ENCODE measurements at places on chromosomes 11 and 22. TPM values are rescaled to one million over a fixed set of nuclear protein-coding genes. Genes with fewer than 3 reads are reported as not detected.

Gene TEX12
- not detected for total RNA-seq

Gene TREH
- total RNA-seq, result not detected

Gene ABCC8
- not detected for total RNA-seq

Gene CRYBA4
- not detected for total RNA-seq

Gene LGR4
- 33.4 TPM for total RNA-seq

Gene HTR3A
- not detected for total RNA-seq

Gene SAA4
- total RNA-seq, result not detected

Gene FAM118A
- 24.4 TPM for total RNA-seq

Gene MED17
- total RNA-seq, result 26.9 TPM

Gene GRAP2
- total RNA-seq, result not detected

Gene OR51B5
- 1.2 TPM for total RNA-seq

Gene SLC25A45
- 9.5 TPM for total RNA-seq

Gene THY1
- not detected for total RNA-seq

Gene GAB4
- total RNA-seq, result not detected

Gene ANO1
- 107 TPM for total RNA-seq

Gene CABP4
- 2.5 TPM for total RNA-seq

Gene TMEM126B
- total RNA-seq, result 32.6 TPM

Gene ADAMTS8
- not detected for total RNA-seq

Gene F2
- 0.20 TPM for total RNA-seq

Gene MMP27
- not detected for total RNA-seq

Gene OR4S2
- not detected for total RNA-seq

Data from PC-9 (cell line).